ENCODE measurements at places on chromosomes 12 and 14.

DNA sequence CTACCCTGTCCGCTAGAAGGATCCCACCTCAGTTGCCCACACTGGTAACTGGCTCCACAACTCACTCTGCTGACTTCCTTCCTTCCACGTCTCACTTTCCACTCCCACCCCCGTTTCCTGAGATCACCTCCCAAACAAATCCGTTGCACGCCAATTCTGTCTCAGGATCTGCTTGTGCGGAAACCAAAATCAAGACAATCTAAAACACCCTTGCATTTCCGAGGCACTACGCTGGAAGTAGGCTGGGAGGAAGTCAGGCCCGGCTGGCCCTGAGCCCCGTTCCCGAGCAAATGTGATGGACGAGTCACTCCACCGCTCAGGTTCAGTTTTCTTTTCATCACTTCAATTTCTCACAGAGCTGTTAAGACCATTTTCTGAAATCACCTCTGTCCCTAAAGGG lies 23.1 kb downstream of the ABCB9 start:
- no peak for DNase-seq

- no peak for DNase-seq
Observed at GRCh38 chr14:70680748-70681147, 39.0 kb downstream of the TTC9 start.

DNA sequence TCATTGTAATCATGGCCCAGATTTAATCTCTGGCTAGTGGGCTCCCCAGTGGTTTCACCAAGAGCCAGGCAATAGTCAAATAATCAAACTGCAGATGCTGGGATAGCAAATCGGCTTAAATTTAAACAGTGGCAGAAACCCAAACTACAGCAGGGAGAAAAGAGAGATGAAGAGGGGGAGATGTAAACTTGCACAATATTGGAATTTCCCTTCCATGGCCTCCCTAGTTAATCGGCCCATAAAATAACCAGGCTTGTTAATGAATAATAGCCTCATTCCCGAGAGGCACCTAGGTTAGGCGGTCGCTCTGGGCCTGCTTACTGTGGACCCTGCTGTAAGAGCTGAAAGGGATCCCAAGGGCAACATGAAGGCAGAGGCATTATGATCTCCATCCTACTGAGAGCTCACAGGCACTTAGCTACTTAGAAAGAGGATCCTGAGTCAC lies 116.2 kb downstream of the NUAK1 start:
- DNase-seq, result no peak

DNA sequence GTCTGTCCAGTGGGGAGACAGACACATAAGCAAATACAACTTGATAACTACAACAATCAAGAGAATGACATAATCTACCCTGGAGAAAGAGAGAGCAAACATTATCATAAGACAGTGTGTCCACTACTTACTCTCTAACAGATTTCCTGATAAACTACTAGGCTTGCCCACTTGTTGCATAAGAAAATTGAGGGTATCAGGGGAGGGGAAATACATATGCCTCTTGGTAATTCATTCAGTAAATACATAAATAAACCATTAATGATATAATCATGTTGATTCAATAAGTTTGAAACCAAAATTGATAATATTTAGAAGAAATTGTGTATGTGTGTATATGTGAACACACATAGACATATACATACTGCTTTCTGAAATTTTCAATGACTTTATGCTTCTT lies 76.6 kb downstream of the ERGIC2 start:
- no peak for DNase-seq

GRCh38 chr12:113978080-113978479 lies 12.0 kb upstream of the RBM19 start:
- no peak for DNase-seq

DNA sequence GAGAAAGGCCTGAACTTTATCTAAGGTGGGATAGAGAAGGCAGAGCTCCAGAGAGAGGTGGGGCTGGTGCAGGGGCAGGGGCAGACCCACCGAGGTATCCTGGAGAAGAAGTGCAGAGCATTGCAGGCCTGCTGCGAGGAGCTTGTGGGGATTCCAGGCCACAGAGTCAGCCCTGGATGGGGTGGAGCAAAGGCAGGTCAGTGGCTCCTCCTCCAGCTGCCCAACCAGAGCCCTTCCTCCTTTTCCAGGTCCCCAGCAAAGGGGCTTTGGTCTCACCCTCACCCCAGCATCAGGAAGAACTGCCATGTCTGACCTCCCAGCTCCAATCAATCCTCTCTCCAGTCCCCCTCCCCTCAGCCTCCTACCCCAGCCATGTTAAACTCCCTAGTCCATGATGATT lies 19.8 kb upstream of the ZNF740 start:
- DNase-seq, result no peak

DNA sequence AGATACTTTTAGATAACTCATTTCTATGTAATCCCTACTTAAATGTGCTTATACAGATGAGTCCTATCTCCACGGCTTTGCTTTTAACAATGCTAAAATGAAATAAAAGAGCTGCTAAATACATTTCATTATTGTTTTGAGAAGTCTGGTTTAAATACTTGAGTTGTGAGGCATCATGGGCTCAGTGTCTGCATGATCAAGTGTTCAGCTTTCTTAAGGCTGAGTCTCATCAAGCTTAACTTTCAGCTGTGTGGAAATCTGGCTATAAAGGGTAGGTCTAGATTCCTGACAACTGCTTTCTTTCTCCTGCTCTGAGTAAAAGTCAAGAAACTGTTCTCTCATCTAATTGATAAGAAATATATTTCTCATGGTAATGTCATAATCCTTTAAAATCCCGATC lies 235.4 kb downstream of the FSCB start:
- DNase-seq, result no peak

DNA sequence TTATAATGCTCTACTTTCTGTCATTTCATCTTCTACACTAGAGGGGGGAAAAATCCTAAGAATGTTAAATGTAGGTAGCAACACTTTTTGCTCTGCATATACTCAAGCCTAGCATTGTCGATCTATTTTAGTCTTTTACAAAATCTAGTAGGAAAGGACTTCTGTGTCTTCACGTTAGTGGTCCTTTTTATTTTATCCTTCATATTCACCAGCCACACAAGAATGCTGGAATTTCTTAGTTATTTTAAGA lies 253.0 kb upstream of the FLRT2 start:
- no peak for DNase-seq

DNA sequence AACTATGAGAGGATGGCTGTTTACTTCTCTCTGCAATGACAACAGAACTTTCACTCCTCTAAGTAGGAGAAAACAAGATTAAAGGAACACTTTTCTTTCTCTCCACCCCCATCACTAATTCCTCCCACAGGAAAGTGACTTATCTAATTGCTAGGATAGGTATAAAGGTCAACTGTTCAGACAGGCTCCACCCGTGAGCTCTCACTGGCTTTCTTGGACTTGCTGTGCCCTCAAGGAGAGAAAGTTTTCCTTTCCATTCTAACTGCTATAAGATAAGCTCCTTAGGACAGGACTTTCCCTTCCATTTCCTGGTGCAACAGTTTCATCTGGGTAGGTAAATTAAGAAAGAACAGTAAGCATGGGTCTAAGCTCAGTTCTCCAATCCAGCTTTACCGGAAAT lies 4.8 kb downstream of the SLC41A2 start:
- no peak for DNase-seq

DNA sequence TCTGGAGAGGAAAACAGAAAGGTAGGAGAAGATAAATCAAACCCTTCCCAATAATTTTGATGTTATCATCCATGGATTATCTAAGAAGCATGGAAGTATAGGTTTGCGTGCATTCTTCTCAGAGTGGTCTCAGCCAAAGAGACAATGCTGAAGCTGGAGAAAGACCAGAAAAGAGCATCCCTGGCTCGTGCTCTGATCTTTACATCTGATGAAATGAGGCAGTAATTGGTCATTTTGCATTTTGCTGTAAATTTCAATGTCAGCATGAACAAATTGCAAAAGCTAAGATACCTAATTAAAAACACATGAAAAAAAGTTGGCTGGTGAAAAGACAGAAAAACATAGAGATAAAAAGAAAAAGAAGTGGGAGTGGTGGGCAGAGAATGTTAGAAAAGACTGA lies 252.4 kb downstream of the ITPR2 start:
- DNase-seq, result no peak

DNA sequence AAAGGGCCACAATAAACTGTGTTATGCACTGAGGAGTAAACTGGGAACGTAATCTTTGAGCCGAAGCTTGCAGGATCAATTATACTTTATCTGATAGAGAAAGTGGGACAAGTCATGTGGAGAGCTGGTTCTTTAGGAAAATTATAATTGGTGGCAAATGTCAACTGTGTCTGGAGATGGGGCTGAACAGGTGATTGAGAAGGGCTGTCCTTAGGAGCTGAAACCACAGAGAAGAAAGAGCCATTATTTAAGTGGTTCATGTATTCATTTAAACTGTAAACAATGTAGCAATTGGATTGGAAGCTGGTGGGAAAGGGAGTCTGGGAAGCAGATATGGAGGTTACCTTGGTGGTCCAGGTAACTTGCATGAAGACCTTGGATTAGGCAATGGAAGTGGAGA lies 193.1 kb downstream of the NPAS3 start:
- DNase-seq, result no peak

DNA sequence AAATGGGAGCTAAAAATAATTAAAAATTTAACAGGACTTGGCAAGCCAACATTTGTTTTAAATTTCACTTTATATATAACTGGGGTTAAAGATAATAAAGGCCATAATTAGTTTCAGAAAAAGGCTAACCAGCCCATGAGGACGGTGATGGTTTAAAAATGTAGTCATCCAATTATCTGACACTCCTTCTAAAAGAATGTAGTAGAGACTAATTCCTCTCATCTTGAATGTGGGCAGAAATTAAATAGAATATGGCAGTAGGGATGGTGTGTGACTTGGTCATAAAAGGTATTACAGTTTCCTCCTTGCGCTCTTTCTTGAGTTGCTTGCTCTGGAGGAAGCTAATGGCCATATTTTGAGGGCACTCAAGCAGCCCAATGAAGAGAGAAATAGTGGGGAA lies 49.1 kb upstream of the PTPRB start:
- DNase-seq, result no peak

- no peak for DNase-seq
Observed at GRCh38 chr12:71456990-71457389, 17.4 kb downstream of the LGR5 start.

DNA sequence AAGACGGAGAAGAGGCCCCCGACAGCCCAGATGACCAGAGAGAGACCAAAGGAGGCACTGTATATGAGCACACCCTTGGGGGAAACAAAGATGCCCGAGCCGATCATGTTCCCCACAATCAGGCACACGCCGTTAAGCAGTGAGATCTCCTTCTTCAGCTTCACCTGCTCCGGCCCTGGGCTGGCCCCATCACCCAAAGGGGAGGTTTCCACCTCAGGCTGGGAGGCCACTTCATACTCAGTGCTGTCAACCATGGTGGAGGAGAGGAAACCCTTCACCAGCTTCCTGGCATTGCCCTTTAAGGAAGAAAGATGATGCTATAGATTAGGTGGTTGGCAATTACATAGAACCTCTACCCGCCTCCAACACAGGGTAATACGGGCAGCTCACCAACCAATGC lies 2.1 kb downstream of the SLC7A7 start:
- no peak for DNase-seq

DNA sequence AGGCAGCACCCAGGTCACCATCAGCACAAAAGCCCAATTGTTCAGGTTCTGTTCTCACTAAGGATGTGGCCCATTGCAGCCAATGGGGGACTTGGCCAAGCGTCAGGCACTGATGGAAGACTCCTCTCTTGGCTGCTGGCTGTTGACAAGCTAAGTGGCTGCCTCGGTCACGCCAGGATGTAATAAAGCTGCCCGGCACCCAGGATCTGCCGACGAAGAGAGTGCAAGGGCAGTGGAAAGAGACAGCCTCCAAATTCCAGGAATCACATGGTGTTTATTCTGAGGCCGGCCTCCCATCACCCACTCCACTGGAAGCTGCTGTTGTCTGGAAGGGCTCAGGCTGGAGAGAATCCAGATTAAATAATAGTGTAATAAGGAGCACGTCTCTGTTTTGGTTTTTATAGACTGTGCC lies 451.8 kb upstream of the TBX3 start:
- DNase-seq, result no peak

DNA sequence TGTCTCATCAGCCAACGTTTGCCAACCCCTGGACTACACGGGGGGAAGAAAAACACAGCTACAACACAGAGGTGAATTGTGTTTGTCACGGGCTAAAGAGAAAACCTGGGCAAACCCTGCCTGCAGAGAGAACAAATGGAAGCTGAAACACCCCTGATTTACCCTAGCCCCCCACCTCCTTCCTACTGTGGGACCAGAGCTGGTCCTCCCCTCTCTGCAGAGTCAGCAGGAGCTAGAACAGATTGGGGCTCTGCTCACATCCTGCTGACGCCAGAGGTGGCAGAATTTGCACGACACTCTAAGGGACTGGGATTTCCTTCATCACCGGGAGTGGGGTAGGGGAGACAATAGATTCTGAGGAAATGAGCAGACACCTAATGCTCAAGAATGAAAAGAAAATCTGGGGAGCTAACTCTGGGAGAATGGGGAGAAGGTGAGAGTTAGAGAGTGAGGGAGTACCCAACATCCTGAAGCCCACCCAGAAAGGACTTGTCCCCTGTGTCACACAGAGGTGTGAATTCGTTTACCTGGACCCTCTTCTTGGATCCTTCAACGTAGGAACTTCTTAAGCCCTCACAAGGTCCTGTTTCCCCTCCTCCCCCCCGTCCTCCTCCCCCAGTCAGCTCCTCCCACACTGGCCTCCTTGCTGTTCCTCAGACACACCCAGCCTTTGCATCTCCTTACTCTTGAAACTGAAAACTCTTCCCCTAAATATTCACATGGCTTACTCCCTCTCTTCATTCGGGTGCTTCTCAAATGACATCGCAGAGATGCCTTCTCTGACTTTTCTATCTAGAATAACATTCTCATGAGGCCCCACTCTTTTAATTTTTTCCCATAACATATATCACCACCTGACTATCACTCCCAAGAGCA lies 26.2 kb upstream of the CDKN3 start:
- no peak for DNase-seq

- no peak for DNase-seq
Observed at GRCh38 chr12:25362646-25363045, 111.9 kb upstream of the KRAS start.

- no peak for DNase-seq
Observed at GRCh38 chr14:101134851-101135433, 231.4 kb upstream of the RTL1 start.

GRCh38 chr12:128421375-128421774 lies 154.4 kb downstream of the TMEM132C start:
- no peak for DNase-seq

- no peak for DNase-seq
Observed at GRCh38 chr12:7093486-7093885, 1.2 kb upstream of the C1R start.
